AG04449 (cell line): ENCODE measurements at places on chromosomes 3 and 15.

DNA sequence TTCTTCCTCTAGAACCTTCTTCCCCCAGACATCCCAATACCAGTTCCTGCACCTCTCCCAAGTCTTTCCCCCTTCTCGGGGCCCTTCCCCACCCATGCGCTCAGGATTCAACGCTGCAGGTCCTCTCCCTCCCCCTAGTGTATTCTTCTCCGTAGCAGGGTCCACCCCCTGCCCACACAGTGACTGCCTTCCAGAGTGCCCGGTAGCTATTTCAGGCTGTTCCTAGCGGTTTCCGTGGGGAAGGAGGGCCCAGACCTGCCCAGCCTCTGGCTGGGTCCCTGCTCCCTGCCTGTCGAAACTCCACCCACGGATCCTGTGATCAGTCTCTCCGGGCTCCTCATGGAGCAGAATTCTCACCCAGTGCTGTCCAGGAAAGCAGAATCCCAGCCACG, 45.2 kb upstream of the SEC61A1 start:
- DNase-seq, result no peak

GRCh38 chr3:24417730-24418129, 76.9 kb downstream of the THRB start:
- no peak for DNase-seq

- no peak for DNase-seq
These were observed 75.7 kb upstream of the EOMES start for GRCh38 chr3:27797773-27798172.

DNA sequence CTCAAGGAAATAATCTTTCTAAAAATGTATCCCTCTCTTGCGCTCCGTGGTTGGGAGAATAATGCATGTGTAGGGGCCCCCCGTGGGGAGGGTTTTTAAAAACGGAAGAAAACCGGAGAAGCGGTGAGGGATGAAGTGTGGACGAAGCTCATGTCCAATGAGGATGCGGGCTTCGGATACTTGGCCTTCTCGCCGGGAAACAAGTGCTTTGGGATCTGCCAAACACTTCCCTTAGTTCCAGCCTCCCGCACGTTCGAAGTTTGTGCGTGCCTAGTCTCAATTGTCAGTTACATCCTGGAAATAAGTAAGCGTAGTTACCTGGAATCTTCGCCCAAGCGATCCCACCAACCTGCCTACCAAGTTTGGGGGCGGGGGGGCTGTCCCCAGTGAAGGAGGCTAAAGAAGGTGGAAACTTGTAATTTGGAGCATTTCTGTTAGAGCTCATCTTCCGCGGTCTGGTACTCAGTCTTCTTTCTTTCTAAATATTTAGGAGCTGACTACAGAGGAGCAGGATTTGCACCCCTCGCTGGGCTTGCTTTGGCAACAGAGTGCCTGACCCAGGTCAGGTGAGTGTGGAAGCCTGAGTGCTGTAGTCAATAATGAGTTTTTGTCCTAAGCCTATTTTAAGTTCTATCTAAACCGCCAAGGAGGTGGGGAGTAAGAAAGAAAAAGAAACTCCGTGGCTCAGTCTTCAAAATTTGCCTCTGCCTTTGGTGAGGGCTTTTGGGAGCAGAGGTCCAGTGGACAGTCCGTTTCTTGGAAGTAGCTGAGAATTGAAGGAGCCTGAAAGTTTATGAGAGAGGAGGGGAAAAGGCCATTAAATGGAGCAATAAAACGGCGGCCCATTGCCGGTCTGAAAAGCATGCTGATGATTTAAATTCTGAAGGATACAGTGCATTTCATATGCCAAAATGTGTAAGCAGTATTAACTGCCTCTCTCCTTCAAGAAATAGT, 1.1 kb downstream of the ITPR1 start:
- no peak for DNase-seq

GRCh38 chr3:188824566-188824965, 347.2 kb upstream of the TPRG1 start:
- no peak for DNase-seq

DNA sequence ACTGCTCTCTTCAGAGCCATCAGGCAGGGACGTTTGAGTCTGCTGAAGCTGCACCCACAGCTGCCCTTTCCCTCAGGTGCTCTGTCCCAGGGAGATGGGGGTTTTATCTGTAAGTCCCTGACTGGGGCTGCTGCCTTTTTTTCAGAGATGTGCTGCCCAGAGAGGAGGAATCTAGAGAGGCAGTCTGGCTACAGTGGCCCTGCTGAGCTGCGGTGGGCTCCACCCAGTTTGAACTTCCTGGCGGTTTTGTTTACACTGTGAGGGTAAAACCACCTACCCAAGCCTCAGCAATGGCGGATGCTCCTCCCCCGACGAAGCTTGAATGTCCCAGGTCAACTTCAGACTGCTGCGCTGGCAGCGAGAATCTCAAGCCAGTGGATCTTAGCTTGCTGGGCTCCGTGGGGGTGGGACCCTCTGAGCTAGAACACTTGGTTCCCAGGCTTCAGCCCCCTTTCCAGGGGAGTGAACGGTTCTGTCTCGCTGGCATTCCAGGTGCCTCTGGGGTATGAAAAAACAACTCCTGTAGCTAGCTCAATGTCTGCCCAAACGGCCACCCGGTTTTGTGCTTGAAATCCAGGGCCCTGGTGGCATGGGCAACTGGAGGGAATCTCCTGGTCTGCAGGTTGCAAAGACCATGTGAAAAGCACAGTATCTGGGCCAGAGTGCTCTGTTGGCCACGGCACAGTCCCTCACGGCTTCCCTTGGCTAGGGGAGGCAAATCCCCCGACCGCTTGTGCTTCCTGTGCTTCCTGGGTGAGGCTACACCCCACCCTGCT, 21.1 kb upstream of the ST6GAL1 start:
- no peak for DNase-seq

GRCh38 chr3:162641907-162642306, 1145.3 kb downstream of the OTOL1 start:
- no peak for DNase-seq

DNA sequence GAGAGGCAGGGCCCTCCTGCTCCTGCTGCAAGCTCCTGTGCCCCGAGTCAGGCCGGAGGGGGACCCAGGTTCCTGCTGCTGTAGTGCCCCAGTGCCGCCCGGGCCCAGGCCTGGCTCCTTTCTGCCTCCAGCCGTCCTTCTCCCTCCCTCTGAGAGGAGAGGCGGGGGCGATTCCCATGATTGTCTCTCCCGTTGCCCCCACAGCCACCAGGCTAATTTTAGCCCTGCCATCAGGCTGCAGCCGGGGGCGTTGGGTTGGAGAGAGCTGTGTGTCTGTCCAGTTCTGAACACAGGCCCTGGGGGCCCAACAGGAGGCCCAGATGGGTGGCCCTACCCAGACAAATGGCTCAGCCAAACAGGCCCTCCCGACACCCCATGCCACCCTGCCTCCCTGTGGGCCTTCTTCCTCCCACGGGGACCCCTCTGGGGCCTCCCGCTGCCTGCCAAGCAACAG, 214.8 kb downstream of the TBC1D2B start:
- DNase-seq, result no peak

GRCh38 chr3:58824285-58824684, 157.7 kb upstream of the FAM3D start:
- DNase-seq, result no peak

GRCh38 chr3:14988988-14989394, 41.6 kb downstream of the NR2C2 start:
- no peak for DNase-seq

GRCh38 chr3:37608061-37608702, 253.5 kb upstream of the CTDSPL start:
- no peak for DNase-seq

DNA sequence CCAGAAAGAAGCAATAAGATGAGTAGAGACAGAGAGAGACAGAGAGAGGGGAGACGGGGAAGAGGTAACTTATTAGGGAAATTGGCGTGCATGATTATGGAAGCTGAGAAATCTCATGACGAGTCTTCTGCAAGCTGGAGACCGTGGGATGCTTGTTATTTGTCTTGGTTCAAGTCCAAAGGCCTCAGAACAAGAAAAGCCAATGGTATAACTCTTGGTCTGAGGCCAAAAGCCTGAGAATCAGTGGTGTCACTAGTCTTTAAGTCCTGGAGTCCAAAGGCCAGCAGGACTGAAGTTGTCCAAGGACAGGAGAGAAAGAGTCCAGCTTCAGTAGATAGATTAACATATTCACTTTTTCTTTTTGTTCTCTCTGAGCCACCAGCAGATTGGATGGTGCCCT, 613.6 kb downstream of the CADM2 start:
- DNase-seq, result no peak

DNA sequence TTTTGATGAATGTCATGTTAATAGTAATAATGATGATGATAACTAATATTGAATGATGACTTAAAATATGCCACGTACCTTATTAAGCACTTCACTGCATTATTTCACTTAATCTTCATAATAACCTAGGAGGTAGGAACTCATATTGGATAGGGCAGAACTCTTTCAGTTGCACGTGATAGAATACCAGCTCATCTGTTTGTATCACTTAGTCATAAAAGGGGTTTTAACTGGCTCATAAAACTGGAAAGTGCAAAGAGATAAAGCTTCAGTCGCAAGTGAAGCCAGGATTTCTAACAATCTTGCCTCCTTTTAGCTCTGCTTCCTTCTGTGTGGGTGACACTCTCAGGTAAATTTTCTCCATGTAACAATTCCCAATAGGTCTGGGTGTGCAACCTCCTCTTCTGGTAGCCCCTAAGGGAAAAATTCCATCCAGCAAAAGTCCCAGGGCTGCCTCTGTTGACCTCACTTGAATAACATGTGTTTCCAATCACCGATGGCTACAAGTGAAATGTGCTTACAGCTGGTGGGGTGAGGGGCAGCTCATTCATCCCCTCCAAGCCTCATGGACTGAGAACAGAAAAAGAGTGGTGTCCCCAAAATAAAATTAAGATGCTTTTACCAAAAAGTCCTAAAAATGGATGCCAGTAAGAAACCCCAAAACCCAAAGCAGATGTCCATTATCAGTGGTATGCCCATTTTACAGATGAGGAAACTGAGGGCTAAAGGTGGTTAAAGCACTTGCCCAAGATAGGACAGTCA, 9.3 kb downstream of the GXYLT2 start:
- no peak for DNase-seq

DNA sequence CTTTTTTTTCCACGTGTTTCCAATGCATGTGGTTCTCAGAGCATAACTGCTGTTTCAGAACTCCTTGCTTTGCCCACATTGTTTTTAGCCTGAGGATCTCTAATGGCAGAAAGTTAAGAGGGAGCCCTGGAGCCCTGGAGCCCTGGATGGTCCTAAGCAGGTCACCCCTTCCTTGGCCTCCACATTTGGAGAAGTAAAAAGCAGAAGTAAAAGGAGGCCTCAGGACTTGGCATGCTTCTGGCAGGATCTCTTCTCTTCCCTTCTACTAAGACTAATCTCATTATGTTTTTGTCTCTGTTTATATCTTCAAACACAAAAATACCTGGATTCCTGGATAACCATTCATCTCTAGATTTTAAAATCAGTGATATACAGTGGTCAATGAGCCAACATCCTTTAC, 50.1 kb downstream of the P2RY1 start:
- no peak for DNase-seq

DNA sequence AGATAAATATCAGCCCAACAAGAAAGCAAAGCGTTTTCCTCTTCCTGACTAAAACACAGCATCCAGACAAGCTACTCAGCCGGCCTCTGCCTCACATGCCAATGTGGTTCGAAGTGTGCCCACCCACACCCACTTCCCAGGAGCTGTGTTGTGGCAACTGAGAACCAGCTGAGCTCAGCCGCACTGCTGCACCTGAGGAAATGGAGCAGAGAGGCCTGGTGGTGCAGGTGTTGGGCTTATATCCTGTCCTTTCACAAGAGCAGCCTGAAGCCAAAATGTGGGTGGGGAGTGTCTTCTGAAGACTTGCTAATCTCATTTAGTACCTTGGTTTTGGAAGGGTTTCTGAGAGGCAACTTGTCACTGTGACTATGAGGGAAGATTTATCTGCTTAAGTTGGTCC, 23.0 kb upstream of the RETNLB start:
- no peak for DNase-seq

DNA sequence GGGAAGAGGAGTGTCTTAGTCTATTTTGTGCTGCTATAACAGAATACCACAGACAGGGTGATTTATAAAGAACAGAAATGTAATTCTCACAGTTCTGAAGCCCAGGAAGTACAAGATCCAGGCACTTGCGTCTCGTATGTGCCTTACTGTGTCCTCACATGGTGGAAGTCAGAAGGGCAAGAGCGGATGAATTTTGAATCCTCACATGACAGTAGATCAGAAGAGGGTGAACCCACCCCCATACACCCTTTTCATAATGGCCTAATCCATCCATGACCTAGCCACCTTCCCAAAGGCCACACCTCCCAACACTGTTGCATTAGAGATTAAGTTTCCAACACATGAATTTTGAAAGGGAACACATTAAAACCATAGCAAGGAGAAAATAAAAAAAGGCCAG, 18.7 kb upstream of the ANXA2 start:
- no peak for DNase-seq

GRCh38 chr3:15354485-15354884, 22.1 kb upstream of the SH3BP5 start:
- DNase-seq, result no peak

- DNase-seq, result no peak
These were observed 48.2 kb upstream of the FMN1 start for GRCh38 chr15:33242669-33243191.

DNA sequence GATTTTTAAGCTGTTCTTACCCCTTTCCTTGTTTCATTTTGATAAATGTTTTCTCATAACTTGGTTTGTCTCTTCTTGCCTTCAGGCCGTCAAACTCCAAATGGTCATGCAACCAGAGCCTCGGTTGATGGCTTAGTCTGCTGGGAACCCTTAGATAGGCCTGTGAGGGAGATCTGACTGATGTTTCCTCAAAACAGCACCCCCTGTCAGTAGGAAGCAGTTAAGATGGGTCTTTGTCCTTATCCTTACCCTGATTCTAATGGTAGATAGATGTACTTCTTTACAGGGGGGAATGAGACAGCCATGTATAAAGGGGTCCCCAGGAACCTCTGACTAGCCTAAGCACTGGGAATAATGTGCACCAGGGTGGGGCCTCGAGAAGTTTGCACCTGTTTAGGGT, 16.3 kb upstream of the OR5H1 start:
- no peak for DNase-seq

DNA sequence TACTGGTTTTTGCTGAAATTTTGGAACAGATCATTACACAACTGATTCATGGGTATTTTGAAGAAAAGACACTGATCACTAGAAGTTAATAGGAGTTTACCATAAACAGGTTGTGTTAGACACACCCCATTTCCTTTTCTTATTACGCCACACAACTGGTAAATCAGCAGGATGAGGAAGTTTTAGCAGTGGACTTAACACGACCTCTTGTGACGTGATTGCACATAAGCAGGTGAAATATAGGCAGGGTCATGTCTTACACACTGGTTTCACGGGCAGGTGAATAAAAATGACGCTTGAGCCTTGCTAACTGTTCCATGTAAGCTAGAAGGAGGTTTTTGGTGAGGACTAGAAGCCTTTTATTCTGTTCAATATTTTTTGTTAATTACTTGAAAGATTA, 27.1 kb upstream of the TPRG1 start:
- no peak for DNase-seq
